ENCODE measurements at places on chromosomes 1 and 21.

DNA sequence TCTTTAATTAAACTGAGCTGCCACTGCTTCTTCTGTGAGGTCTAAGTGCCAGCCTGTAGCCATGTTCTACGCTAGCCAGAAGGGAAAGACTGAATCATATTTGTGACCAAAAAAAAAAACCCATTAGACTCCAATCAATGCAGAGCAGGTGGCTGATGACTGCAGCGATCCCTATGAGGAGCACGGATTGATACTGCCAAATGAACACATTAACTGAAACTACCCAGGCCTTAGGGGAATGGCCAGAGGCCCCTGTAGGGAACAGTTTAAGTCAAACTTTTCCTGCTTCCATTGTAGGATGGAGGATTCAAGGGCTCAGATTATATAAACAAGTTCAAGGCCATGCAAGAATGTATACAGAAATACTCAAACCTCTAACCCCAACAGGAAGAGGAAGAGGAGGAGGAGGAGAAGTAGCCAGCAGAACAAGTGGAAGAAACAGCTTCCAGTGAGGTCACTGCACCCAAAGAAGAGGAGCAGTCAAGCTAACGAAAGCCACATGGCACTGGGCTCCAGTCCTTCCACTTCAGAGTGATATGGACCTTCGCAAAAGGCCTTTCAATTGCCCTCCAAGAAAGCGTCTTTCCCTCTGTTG, 328.3 kb downstream of the SMYD3 start:
- no peak for DNase-seq

DNA sequence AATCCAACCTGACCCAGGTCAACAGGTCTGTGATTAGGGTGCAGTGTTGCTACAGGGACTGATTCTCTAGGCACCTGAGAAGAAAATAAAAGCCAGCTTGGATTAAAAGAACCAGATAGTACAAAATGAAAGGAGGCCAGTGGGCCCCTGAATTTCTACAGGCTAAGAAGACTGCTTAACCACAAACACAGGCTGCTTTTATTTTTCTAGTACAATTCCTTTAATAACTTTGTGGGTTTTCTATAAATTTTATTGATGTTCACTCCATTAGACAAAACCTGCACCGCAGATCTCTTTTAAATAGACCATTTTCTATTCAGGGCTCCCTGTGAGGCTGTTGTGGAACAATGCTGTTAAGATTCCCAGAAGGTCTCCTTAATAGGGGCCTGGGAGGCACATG, 9.7 kb upstream of the PRMT2 start:
- DNase-seq, result no peak

GRCh38 chr21:31713973-31714740, 17.8 kb downstream of the SCAF4 start:
- no peak for DNase-seq

- DNase-seq, result no peak
These were observed 41.0 kb upstream of the ACTRT2 start for GRCh38 chr1:2980073-2980791.

- no peak for DNase-seq
These were observed 183.9 kb downstream of the CAMTA1 start for GRCh38 chr1:6969106-6969505.

GRCh38 chr1:99270646-99271045, 6.4 kb downstream of the PLPPR4 start:
- no peak for DNase-seq

DNA sequence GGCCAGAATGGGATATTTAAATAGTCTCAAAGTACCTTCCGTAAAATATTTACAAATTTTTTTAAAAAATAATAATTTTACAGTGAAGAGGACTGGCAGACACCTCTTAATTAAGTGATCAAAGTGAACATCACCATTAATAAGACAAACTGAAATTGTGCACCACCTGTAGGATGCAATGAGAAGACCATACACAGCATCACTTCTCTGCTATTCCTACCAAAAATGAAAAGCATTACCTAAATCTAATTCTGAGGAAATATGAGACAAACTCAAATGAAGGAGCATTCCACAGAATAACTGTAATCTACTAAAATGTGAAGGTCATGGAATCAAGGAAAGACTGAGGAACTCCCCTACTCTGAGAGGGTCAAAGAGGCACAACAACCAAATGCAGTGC, 68.2 kb upstream of the PRDX6 start:
- no peak for DNase-seq

GRCh38 chr21:36839735-36840134, 126.7 kb downstream of the HLCS start:
- no peak for DNase-seq

- DNase-seq, result peak; percentile 26
These were observed 130.2 kb upstream of the CSF3R start for GRCh38 chr1:36612881-36613280.

DNA sequence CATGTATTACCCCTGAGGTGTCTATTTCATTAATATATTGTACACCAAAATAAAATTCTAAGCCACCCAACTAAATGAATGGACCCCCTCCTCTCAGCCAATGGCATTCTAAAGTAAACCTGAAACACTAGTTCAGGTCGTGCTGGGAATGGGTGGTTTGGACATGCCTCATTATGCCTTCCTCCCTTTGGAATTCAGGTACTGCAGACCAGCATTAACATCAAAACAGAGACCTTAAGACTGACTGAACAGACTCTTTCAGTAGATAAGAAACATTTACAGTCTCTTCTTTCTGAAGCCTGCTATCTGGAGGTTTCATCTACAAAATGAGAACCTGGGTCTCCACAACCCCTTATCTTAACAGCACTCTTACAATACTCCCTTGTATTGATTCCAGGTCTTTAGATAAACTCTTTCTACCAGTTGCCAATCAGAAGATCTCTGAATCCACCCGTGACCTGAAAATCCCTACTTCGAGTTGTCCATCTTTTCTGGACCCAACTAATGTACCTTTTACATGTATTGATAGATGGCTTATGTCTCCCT, 93.6 kb downstream of the PKN2 start:
- no peak for DNase-seq

GRCh38 chr1:6622396-6623152, 2.1 kb upstream of the THAP3 start:
- DNase-seq, result no peak

DNA sequence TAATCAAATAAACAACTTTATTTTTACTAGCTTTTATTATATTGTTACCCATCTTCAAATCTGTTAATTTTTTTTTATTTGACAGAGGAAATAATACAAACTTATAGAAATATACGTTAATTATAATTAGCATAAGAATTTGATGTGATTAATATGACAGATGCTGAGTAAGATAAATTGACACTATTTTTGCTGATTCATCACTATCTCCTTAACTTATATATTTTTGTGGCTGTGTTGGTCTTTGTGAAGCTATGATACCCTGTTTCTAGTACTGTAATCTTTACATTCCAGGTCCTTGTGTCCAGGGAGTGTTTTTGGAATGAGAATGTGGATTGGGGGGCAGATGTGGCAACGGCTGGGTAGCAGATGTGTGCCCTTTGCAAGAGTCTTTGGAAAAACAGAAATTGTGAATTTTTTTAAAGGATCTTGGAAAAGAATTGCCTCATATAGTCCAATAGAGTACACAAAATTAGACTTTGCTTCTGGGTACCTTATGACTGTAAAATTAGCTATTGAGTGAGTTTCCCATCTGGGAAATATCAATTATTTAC, 102.6 kb downstream of the KCNK2 start:
- no peak for DNase-seq

DNA sequence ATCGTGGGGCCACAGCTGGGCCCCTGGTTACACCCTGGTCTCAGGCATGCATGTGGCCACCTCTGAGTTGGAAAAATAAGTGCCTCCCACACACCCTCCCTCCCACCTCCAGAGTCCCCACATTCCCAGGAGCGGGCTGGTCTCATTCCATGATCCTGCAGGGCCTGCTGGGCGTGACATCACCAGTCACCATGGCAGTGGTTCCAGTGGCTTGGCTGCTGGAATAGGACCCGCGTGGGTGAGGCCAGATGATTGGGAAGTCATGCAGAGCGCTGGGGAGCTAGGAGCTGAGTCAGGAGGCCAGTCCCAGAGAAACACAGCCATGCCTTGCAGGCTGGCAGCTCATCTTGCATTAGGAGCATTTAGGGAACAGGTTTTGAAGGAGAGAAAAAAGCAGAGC, 125.4 kb upstream of the TMEM51 start:
- no peak for DNase-seq

DNA sequence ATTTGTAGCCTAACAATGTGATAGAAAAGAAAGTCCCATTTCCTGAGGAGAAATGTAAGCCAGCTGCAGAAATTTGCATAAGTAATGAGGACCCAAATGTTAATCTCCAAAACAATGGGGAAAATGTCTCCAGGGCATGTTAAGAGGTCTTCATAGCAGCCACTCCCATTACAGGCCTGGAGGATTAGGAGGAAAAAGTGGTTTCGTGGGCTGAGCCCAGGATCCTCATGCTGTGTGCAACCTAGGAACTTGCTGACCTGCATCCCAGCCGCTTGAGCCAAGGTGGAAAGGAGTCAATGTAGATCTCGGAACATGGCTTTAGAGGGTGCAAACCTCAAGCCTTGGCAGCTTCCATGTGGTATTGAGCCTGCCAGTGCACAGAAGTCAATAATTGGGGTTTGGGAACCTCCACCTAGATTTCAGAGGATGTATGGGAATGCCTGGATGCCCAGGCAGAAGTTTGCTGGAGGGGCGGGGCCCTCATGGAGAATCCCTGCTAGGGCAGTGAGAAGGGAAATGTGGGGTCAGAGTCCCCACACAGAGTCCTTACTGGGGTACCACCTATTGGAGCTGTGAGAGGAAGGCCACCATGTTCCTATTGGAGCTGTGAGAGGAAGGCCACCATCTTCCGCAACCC, 14.2 kb upstream of the F13B start:
- DNase-seq, result no peak

- DNase-seq, result peak; percentile 22
These were observed 343.2 kb downstream of the OLFM3 start for GRCh38 chr1:101653482-101653946.

GRCh38 chr1:41846625-41847405, 71.9 kb downstream of the HIVEP3 start:
- no peak for DNase-seq

GRCh38 chr1:175693364-175693763, 50.0 kb downstream of the TNR start:
- DNase-seq, result no peak

DNA sequence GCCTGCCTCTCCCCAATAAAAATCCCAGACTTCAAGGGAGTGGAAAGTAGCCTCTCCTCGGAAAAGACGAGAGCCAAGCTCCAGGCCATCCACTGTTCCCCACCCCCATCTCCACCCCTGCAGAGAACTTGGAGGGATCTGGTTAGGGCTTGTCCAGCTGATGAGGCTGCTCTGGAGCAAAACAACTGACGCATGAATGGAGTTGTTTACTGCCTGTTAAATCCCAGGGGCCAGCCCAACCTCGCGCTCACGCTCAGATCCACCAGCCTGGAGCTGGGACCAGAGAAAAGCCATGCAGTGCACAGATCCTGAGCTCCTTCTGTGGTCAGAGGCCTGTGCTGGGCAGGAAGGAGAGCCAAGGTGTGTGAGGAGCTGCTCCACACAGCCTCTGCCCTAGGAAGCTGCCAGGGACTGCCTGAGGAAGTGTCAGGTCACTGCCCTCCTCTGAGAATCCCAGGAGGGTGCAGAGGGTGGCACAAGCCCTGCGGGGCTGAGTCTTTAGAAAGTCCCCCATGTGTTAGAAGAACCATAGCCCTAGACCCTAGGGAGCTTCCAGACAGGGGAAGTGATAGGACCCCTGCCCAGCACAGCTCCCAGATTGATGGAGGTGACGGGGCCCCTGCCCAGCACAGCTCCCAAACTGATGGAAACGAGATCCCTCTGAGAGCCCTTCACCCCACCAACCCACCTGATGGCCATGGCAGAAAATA, 109.0 kb upstream of the IPO9 start:
- DNase-seq, result no peak

DNA sequence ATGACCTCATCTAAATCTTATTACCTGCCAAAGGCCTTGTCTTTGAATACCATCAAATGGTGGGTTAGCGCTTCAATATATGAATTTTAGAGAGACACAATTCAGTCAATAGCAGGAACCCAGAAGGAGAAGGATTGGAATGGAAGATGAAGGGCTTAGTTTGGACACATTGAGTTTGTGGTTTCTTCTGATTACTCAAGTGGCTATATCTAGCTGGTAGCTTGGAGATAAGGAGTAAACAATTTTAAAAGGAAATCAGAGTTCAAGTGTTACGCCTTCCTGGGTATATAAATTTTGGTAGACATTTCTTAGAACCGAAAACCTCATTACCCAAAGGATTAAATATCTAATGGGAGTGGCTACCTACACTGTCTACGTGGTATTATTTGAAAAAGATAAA, 80.2 kb downstream of the RGS2 start:
- DNase-seq, result no peak

- no peak for DNase-seq
These were observed 54.0 kb downstream of the ZNHIT6 start for GRCh38 chr1:85654066-85654782.

DNA sequence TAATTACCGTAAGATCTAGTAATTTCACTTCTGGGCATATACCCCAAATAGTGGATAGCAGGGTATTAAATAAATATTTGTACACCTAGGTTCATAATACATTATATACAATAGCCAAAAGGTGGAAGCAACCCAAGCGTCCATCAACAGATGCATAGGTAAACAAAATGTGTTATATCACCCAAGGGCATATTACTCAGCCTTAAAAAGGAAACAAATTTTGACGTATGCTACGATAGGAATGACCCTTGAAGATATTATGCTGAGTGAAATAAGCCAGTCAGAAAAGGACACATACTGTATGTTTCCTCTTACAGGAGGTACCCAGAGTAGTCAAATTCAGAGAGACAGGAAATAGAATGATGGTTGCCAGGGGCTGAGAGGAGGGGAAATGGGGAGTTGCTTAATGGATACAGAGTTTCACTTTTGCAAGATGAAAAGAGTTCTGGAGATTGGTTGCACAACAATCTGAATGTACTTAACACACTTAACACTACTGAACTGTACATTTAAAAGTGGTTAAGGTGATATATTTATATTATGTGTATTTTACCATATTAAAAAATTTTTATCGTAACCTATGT, 36.6 kb upstream of the KCTD3 start:
- DNase-seq, result no peak

DNA sequence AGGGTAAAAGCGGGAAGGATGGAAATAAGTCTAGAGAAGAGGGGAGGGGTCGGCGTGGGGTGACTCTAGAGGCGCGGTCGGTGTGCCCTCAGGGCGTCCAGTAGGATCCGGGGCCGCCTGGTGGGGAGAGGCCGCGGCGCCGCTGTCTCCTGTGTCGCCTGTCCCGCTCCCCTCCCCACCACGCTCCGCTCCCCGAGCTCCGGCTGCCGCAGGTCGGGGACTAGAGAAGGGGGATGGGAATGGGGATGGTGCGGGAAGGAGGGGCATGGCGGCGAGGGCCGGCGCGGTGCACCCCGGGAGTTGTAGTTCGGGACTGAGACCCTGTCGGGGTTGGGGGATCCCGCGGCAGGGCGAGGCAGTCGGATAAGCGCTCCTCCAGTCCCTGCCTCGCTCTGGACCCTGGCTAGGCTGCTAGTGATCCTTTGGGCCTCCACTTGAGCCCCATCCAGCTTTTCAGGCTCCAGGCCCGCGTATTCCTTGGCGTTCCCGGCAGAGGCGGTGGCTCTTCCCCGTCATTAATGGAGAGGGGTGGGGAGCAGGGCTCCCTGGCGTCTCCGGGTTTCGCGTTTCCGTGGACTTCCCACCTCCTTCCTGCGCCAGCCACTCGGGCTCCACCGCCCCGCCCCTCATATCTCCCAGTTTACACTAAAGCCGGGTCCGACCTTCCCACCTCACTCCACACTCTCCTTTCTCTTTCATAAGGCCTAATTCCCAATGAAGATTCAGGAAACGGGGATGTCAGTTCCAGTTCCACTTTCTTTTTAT, at the start of gene ENTREP3:
Gene ENTREP3 (minus strand): TSS at position 241 of the 765 bp plus-strand sequence. CDS start 606 bp downstream, outside the sequence.
- DNase-seq, result peak; percentile 89

GRCh38 chr1:45668526-45668925, 17.8 kb downstream of the GPBP1L1 start:
- DNase-seq, result no peak

Data from endothelial cell (in vitro differentiated cells).